Transverse colon (tissue), 4 donors: ENCODE measurements at places on chromosomes 16 and 17.

- DNase-seq, result no peak
Observed at GRCh38 chr17:10758062-10758461, 28.2 kb upstream of the TMEM220 start.

DNA sequence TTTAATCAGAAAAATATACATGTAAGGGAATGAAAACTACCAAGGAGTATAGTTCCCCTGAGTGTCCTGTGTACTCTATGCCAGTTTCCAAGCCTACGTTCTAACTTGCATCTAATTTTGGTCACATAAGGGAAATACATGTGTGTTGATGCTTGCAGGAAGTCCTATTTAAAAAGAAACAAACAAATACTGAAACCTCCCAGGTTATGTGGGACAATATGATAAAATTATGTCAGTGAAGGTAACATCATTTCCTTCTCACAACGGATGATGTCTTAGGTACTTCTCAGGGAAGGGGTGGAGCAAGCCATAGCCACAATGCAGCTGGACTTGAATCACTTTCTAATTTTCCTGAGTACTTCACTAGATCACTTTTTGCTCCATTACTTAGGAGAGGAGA, 115.9 kb downstream of the ZFHX3 start:
- no peak for DNase-seq

DNA sequence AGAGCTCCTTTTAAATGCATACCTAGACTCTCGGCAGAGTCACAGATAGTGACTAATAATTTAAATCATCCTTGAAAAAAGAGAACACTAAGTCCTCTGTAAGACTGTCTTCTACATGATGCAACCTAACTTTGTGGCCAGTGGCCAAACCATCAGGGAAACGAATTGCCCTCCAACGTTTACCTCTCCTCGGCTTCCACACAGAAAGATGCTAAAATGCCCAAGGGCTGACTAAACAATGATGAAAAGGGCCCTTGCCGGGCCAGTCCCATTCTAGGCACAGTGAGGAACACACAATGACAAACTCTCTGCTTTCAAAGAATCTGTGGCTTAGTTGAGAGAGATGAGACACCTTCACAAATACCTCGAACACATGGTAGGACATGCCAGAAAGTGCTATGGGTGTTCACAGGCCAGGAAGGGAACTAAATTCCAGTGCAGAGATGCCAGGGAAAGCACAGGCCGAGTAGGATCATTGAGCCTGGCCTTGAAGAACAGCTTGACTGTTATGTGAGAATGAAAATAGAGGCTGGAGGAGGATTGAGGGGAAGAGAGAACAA, 35.3 kb upstream of the PITPNM3 start:
- DNase-seq, result no peak

GRCh38 chr17:82902972-82903874, 63.4 kb upstream of the ZNF750 start:
- no peak for DNase-seq

DNA sequence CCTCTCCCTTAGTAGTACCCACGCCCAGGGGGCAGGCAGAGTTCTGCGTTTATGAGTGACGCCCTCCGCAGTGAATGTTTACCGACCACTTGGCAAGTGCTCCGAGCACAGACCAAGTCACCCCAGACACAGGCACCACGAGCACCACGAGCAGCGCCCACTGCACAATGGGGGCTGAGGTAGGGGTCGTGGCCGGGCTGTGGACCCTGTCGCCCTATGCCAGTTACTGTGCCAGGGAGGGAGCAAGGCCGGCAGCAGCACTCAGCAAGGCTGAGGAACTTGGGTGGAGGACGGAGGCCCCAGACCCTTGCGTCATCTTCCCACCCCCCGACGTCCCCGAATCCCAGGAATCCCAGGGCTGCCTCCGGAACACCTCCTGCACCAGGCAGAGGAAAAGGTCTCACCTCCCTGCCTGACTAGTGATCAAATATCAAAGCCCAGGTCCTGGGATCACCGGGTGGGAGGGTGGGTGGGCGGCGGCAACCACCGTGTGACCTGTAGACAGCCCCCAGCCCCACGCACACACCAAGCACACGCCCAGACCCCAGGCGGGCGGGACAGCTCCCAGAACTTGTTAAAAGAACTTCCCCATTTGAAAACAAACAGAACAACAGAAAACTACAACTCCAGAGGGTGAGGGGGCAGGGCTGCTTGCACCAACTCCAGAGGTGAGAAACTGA, 5.4 kb downstream of the VASN start:
- no peak for DNase-seq

DNA sequence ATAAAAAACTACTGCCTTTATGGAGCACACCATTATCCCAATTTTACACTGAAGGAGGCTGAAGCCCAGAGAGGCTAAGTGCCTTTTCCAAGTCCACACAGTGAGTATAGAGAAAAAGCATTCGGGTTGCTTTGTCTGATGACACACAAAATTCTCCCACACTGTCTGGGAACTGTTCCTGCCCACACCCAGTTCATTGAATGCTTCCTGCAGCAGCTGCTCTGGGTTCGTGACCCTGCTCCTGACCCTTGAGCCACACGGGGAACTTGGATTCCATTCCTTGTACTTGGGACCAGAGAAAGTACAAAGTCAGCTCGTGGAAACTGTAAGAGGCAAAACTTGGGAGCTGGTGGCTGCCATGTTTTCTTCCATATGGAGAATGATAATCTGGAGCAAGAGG, 57.9 kb downstream of the AKAP1 start:
- no peak for DNase-seq

DNA sequence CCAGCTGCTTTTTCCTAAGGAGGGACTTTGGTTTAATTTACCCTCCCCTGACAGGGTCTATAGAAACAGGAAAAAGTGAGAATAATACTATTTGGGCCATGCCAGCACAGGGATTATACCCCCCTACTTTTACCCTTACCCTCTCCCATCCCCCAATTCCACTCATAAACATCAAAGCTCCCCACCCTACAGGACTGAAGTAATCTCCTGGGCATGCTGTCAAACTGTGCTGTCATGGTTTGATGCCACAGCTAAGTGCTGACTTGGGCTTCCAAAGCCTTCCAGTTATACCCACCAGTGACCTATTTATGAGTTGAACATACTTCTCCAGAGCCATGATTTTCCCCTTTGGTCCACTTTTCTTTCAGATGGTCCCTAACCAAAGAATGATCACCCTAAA, 12.8 kb downstream of the PHF12 start:
- no peak for DNase-seq

GRCh38 chr17:67202503-67202902, 42.5 kb downstream of the HELZ start:
- no peak for DNase-seq

GRCh38 chr17:8701754-8702153, 42.9 kb downstream of the CCDC42 start:
- no peak for DNase-seq

DNA sequence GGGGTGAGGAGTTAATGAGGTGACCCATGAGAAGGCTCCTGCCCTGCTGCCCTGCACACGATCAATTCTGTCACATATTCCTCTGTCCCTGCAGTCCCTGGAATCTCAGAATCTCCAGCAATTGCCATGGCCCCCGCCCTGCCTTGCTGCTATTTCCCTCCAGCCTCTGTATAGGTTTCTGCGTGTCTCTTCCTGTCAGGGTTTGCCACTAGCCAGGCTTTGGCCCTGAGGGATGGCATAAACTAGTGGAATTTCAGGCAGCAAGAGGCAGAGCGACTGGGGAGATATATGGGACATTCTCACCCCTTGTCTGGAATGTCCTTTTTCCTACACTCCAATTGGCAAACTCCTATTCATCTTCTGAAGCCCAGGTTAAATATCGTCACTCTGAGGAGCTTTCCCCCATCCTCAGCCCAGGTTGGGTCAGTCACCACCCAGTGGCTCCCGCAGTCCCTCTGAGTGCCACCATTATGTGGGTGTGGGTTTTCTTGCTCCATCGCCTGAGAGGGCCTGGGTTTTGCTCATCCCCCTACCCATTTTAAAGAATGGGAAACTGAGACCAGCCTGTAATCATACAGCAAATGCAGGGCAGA, 15.5 kb upstream of the NATD1 start:
- no peak for DNase-seq
